Cortex of kidney (tissue), 1 donor: ENCODE measurements at places on chromosomes 12 and 14.

- no peak for DNase-seq
Observed at GRCh38 chr14:104741803-104742251, 11.1 kb upstream of the SIVA1 start.

GRCh38 chr12:105272152-105272551, 36.2 kb upstream of the APPL2 start:
- DNase-seq = no peak

- no peak for DNase-seq
Observed at GRCh38 chr12:131825146-131825892, 2.9 kb upstream of the MMP17 start.

- DNase-seq = no peak
Observed at GRCh38 chr12:95790917-95791849, 619 bp upstream of the NTN4 start.

GRCh38 chr12:110371408-110372055, 32.0 kb downstream of the ANAPC7 start:
- DNase-seq = no peak
